ENCODE measurements at places on chromosomes 6 and 20.
A peak's percentile ranks its signal among the peaks of the same experiment; 100 is the strongest.

DNA sequence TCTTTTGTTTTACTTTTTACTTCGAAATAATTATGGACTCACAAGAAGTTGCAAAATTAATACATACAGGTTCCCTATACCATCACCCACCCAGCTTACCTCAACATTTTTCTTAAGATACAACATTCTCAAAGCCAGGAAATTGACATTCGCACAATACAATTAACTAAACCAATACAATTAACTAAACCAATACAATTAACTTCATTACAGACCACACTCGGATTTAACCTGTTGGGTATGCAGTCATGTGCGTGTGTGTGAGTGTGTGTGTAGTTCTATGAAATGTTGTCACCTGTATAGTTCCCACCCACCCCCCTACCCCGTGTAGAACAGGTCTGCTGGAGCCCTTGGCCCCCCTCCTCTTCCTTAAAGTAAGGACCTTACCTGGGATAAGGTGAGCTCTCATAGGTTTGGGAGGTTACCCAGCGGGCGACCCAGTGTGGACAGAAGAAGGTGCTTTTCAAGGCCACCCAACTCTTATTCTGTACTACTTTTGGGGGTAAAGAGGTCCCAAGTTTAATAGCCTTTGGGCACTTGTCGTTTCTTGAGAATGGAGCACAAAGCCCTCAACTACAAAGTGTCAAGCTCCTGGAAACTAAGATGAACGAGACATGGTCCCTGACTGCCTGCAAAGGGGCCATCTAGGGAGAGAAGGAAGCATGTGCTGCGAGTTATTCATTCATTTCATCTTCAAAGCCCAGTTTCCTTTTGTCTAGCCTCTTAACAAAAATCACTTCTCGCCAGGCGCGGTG lies 544 bp upstream of the STK38 start:
- no peak for DNase-seq

GRCh38 chr20:49659056-49659455 lies 54.6 kb downstream of the B4GALT5 start:
- no peak for DNase-seq

- DNase-seq, result no peak
Measured at GRCh38 chr20:24637087-24637486, 167.7 kb downstream of the SYNDIG1 start.

DNA sequence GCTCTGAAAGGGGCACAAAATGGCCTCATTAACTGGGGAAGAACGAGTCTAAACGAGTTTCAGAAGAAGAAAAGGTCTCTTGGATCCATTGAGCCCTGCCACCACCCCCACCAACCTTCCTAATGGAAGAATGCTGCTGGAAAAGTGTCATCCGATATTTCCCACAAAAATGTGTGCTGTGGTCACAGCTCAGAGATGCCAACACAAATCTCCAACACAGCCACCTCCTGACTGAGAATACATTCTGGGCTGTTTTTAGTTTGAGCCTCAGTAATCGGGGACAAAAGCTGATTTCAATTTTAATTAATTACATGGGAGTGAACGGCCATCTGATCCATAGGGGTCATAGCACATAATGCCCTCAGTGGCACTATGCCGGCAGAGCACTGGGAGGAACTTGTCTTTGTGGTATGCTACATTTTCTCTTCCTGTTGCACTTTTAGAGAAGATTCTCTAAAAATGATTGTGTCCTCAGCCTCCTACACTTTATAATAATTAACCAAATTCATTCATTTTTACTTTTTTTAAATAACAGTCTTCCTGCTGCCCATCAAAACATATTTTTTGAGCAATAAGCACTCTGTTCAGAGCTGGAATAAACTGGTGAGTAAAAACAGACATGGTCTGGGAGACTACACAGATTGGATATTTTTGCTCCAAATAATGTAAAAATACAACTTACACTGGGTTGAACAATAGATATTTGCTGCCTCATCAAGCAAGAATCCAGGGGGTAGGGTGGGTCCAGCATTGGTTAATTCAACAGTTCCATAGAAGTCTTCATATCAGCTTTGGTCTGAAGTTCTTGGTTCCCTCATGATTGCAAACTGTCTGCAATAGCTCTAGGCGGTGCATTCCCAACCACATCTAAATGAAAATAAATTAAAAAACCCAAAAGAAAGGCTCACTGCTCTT lies 143.6 kb upstream of the TMEM170B start:
- peak; percentile 4 for DNase-seq

- DNase-seq, result no peak
Measured at GRCh38 chr6:160222491-160222890, 36.1 kb downstream of the SLC22A2 start.

GRCh38 chr6:121767211-121767610 lies 331.8 kb downstream of the GJA1 start:
- no peak for DNase-seq

DNA sequence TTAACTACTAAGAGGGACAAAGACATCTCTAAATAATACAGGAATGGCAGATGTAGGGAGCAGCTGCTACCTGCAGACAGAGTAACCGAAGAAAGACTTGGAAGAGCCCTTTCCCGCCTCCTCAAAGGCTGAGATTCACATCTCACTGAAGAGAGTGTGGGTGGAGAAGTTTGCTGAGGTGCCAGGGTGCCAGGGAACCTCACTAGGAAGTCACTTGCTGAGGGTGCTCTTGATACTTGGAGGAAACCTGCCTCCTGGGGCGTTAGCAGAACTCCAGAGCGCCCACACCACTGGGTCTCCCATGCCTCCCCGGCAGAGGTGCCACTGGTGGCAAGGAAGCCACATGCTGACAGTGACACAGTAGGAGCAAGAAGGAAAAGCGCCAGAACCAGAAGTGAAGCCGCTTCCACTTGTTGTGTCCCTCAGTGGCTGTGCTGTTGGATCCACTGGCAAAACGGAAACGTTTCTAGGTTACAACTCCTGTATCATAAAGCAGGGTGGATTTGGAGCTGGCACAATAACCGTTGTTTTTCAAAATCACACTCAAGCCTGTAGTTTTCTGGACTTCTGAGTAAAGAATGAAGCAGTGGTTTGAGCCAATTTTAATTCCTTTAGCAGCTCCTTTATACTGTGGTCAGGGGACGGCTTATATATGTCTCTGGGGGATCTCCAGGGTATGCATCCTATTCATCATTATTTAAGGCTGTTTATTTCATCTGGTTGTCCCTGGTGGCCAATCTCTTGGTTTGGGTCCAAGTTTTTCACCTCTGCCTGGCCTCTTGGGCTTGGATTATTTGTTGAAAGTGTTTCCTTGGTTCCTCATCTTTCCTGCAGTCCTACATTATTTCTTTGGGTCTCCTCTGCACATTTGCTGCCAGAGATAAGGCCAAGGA lies 64.5 kb downstream of the CDC5L start:
- no peak for DNase-seq

- no peak for DNase-seq
Measured at GRCh38 chr20:58688840-58689239, 3.8 kb upstream of the NPEPL1 start.
